Stimulated activated CD8-positive, alpha-beta memory T cell treated with anti-CD3 and anti-CD28 coated beads, Interleukin-2, amount 100 ng/mL, for 1 hour (primary cell): ENCODE measurements at places on chromosomes 1 and 21.

GRCh38 chr1:110148961-110149360, 1.3 kb upstream of the SLC6A17 start:
- no peak for DNase-seq

- DNase-seq, result no peak
Observed at GRCh38 chr1:64537942-64538341, 68.0 kb downstream of the CACHD1 start.

DNA sequence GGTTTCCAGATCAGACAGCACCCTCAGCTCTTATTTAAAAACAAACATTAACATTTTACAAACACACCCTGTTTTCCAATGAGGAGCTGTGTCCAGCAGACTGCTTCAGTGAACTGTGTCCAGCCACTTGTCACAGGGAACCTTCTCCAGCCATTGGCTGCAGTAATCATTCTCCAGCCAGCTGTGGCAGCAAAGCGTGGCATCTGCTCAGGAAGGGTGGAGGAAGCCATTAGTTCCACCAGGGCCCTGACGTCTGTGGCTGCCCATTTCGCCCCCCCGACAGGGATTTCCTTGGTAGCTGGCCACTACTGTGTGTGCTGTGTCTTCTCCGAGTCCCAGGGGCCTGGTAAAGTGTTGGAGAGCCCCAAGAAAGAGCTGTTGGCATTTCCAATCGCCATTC, 62.9 kb upstream of the SELENON start:
- no peak for DNase-seq

DNA sequence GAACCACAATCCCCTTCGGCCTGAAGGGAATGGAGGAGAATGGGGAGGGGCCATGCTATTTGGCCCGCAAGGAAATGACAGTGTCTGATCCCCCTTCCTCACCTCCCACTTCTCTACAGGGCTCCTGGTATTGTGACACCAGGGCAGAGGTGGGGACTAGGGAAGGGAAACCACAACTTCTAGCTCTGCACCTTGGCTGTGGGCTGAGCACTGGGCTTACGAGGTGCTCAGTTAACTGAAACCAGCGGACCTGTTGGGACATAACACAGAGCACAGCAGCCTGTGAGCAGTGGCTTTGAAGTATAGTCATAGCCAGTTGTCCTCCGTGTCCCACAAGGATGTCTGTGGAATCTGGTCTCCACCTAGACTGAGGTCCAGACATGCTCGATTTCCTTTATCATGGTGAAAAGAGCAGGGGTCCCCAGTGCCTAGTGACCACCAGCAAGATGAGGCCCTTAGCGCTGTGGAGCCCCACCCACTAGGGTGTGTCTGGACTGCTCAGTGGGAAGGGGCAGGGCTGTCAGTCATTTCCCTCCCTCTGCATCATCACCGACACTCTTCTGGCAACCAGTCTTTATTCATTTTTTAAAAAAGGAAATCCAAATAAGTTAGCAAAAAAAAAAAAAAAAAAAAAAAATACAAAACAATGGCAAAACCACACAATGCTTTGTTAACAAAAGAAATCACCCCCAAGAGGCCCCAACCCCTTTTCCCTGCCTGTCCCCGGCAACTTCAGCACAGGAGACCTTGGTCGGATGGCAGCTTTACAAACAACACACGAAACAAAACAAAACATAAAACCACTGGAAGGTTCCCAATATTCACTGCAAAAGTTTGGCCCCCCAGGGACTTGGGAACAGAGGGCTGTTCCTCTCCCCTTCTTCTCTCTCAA, 3.0 kb downstream of the MYOG start:
- DNase-seq, result no peak

DNA sequence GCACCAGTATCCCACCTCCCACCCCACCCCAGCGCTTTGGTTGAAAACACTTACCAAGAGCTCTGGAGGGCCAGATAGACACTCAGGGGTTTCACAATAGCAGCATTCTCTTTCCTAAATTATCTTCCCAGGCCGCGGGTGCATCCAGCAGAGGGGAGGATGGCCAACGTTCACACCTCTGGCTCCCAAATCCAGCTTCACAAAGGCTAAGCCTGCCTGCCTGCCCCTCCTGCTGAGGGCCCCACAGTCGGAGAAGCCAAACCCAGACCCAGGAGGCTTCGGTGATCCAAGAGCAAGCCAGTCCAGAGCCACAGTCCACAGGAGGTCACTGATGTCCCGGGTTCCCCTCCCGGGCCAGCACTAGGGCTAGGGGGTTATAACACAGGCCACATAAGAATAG, 231.9 kb downstream of the TRABD2B start:
- DNase-seq, result no peak

DNA sequence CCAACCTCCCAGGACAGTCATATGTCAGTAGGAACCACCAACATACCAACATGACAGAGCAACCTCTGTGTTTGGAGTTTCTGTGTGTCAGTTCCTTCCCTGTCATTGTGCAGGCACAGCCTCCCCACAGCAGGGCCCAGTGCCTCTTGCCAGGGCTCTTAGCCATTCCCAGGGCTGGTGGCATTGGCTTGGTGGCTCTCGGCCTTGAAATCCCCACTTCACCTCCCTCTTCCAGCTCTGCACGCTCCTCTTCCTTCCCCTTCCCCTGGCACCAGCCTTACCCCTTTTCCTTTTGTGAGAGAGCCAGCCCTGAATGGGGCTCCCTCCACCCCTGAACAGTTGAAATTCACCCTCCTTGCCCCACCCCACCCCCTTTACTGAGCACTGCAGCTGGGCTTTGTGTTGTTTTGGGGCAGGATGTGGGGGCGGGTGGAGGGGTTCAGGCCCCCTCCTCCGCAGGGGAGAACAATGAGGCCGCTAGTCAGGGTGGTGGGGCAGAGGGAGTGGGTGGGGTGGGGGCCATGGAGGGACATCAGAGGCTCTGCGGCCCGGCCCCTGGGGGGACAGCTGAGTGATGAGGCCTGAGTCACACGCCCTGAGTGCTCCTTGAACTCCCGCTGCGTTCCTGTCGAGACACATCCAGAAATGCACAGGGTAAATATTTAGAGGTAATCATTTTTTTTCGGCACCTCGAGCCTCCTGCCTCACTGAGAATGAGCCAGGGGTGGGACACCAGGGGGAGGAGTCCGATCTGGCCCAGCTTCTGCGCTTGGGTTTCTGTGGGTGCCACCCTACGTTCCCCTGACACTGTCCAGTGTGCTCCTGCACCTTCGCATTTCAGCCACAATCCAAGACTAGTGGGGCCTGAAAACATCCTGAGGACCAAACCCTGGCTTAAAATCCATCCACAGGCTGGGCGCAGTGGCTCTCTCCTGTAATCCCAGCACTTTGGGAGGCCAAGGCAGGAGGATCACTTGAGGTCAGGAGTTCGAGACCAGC, 28.6 kb downstream of the LGR6 start:
- no peak for DNase-seq

GRCh38 chr21:18518054-18518481, 114.5 kb upstream of the TMPRSS15 start:
- DNase-seq, result no peak

DNA sequence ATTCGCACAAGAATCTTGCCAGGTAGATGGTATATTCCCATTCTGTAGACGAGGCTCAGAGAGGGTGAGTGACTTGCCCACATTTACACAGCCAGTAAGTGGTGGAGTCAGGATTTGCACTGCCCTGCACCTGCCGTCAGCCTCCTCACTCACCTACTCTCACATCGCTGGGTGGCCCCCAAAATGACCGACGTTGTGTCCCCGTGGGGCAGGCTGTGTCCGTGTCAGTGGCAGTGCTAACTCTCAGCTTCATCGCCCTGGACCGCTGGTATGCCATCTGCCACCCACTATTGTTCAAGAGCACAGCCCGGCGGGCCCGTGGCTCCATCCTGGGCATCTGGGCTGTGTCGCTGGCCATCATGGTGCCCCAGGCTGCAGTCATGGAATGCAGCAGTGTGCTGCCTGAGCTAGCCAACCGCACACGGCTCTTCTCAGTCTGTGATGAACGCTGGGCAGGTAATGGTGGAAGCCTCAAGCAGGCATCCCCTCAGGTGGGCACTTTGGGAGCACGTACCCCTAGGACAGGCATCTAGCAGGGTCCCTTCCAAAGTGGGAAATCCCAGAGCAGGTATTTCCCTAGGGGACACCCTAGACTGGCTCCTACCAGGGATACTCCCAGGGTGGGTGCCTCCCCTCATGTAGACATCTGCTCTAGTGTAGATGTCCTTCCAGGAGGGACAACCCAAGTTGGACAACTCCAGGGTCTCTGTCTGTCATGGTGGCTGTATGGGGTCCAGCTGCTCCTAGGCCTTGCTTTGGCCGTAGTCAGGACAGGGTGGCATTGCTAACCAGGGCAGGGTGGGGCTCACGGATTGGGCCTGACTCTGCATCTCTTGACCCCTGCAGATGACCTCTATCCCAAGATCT, 3.4 kb downstream of the HCRTR1 start:
- no peak for DNase-seq

- no peak for DNase-seq
Observed at GRCh38 chr1:199733125-199733524, 294.4 kb upstream of the NR5A2 start.

GRCh38 chr1:91511386-91511785, 10.7 kb downstream of the CDC7 start:
- DNase-seq, result no peak

- DNase-seq, result no peak
Observed at GRCh38 chr1:175317779-175318178, 125.2 kb upstream of the KIAA0040 start.

- DNase-seq, result no peak
Observed at GRCh38 chr1:220529521-220530020, 1.6 kb downstream of the MARK1 start.

GRCh38 chr1:230067419-230067870, 407 bp downstream of the GALNT2 start:
- DNase-seq, result no peak

DNA sequence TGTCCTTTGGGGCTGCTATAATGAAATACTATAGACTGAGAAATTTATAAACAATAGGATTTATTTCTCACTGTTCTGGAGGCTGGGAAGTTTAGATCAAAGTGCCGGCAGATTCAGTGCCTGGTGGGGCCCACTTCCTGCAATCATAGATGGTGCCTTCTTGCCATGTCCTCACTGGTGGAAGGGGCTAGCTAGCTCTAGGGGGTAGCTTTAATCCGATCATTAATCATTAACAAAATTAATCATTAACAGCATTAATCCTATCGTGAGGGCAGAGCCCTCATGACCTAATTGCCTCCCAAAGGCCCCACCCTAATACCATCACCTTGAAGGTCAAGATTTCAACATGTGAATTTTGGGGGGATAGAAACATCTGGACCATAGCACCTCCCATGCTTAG, 124.3 kb downstream of the TRABD2B start:
- DNase-seq, result no peak

DNA sequence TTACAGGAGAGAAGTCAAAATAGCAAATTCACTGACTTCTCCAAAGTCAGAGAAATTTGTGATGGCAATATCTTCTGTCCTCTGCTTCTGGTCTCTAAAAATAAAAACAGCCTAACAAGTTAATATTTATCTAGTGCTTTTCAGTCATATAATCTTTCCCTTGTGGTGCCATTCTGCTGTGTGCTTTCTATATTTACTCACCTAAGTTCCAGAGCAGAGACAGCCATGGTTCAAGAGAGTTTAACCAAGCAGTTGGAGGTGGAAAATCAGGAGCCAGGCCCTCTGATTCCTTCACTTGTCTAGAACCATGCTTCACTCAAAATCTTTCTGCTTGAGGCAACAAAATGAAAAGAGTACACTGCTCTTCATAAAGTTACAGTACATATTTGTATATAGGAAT, 39.3 kb downstream of the BRINP2 start:
- DNase-seq, result no peak

DNA sequence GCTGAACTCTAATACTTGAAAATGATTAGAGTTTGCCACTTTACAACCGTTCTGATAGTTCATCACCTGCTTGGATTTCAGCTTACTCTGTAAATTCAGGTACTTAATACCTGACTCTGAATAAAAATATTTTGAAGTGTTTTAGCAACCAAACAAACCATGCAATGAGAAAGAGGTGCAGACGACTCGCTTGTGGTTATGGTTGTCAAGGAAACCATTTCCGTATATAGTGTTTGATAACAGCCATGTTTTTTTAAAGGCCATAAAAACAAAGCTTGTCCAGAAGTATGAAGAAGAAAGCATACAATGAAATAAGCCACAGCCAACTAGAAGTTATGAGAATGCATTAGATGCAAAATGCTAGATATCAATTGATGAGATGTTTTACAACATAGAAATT, 167.2 kb upstream of the HMCN1 start:
- DNase-seq, result no peak

DNA sequence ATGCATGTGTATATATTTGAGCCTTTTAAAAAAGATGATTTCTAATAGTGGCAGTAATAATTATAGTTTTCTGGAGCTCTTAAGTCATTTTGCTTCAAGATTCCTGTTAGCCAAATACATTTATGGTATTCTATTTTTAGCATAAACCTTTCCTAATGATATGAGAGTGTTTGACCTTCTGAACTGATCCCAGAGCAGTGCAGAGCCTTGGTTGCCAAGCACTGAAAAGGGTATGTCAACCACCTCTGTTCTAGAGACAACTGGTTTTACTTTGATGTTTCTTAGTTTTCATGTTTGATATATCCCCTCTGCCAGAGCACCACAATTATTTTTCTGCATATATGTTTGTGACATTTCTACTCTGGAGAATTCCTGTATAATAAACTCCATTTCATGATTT, 15.1 kb upstream of the KCNA3 start:
- no peak for DNase-seq

GRCh38 chr1:93605812-93606512, 75.7 kb downstream of the BCAR3 start:
- DNase-seq, result no peak

GRCh38 chr1:193299038-193299437, 112.6 kb upstream of the B3GALT2 start:
- no peak for DNase-seq

- DNase-seq, result no peak
Observed at GRCh38 chr1:83896299-83896698, 102.6 kb downstream of the TTLL7 start.

DNA sequence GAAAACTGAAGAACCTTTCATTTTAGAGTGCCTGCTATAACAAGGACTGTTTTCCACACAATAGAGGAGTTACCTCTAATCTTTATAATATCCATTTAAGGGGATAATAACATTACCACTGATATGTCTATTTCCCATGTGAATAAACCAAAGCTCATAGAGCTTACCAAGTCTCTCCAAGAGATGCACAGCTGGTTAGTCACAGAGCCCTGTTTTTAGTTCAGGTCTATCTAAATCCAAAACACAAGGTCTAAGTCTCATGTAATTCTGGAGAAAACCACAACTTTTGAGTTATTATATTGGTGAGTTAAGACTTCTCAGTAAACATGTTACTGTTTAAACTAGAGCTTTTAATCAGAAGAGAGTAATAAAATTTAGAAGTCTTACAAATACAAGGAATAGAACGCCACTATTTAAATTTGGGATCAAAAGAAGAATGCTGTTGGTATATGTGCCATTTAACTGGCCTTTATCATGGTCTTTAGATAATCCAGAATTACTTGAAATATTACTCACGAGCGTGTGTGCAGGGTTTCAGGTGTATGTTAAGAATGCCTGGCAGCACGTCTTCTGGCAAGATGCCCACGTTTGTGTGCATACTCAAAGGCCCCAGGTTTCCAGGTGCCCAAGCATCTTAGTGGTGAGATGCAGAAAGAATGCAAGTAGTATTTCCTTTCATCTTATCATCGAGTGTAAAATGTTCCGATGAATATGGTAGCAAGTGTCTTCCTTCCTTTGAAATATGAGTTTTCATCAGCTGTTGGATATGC, 190.6 kb downstream of the FMN2 start:
- DNase-seq, result no peak
